ENCODE measurements at places on chromosomes 11 and 22.

DNA sequence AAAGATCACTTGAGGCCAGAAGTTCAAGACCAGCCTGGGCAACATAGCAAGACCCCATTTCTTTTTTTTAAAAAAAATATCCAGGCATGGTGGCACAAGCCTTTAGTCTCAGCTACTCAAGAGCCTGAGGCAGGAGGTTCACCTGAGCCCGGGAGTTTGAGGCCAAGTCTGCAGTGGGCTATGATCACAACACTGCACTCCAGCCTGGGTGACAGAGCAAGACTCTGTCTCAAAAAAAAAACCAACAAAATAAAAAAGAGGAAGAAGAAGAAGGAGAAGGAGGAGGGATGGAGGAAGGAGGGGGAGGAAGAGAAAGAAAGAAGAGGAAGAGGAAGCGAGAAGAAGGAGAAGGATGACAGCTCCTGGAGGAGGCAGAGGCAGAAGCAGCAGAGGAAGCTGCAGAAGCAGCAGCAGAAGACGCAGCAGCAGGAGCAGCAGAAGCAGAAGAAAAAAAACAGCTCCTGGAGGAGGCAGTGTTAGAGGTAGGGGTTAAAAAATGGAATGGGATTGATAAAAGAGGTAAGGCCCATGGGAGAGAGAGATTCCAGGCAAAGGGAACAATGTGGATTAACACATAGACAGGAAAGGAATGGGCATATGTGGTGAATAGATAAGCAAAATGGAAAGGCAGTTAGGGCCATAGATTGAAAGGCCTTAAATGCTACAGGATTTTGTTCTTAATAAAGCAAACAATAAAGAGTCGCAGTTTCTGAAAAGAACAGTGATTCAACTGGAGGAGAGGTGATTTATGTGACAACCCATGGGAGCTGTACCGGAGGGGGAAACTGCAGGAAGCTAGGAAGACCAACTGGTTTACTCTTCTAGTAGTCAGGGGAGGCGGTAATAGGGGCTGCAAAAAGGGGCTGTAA is 10.9 kb downstream of the PRCP start:
- no peak for DNase-seq

DNA sequence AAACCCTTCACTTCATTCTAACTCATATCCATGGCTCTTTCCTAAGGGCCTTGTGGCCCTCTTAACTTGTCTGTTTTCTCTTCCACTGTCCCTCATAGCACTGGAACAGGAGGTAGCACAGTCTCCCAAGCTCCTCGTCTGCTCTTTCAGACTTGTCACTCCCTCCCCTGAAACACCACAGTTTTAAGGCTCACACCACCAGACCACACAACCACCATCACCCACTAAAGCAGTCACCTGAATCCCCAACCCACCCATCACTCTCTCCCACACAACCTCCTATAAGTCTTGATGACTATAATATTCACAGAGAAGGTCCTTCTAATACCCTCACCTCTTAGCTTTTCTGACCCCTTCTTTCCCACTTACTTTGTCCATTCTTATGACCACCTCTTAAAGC is 11.1 kb upstream of the VWCE start:
- no peak for DNase-seq

- no peak for DNase-seq
These were observed 28.1 kb downstream of the CAPN1 start for GRCh38 chr11:65209711-65210360.

DNA sequence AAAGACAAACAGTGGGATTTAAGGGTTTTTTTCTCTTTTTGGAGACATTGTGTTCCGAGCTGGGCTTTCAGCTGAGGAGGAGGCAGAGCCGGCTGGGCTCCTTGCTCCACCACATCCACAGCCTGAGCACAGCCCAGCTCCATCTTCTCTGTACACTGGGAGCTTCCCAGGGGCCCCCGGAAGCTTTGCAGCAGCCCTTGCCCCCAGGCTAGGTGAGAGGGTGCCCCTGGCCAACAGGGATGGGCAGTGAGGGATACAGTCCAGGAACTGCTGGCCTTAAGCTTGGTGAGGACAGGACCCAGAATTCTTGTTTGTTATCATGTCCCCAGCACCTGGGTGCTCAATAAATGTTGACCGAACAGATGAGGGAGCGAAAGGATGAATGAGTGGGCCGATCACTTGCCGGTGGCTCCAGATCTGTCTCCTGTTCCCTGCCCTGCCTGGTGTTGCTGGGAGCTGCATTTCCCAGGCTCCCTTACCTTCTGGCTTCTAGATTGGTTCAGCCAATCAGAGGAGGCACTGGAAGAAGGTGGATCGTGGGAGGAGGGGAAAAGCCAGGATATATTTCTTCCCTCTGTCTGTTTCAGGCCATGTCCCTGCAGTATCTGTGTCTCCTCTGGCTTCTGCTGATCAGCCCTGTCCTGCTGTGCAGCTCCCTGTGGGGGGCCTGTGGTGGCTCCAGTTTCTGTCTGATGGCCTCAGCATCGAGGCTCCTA is 26.5 kb upstream of the NECTIN1 start:
- no peak for DNase-seq

DNA sequence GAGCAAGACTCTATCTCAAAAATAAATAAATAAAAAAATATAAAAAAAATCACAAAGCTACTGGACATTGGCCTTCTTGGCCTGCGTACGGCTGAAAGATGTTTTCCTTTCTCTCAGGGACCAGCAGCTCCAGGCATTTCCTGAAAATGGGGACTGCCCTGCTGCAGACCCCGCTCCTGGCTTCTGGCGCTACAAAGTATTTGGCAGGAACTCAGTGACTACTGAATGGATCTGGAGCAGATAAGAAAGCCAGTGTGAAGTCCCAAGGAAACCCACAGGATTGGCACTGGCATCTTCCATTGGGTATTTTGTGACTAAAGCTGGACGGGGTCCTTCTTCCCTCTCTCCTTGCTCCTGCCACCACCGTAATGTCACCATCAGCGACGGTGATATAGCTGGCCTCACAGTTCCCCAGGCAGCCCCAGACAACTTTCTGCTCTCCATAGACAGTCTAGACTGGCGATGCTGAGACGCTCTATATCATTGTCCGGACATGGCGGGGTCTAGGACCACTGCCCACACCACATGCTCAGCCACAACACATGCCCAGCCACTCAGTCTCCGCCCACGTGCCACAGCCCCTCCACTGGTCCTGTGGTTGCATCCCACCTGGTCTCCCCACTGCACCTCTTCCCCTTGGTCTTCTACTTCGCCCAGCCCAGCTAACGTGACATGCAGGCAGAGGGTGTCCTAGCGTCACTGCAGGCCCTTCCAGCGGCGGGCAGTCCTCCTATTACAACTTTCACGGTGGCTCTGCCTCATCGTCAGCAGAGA is 22.7 kb upstream of the YPEL1 start:
- DNase-seq: no peak

DNA sequence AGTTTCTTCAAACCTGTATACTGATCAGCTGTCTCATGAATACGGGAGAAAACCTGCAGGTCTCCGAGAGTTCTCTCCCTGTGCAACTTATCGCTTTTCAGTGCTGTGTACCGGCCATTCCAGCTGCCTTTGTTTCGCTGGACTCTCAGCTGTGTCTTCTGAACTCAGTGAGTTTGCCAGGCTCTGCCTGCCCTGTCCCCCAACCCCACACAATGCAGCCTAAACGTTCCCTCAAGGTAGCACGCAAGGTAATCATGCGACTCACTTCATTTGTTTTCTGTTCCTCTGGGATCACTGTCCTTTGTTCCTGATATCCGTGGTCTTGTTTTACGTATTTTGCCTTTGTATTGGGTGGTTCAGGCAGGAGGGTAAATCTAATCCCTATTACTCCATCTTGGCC is 13.5 kb downstream of the RBM7 start:
- DNase-seq: no peak

- DNase-seq: no peak
These were observed 269.6 kb downstream of the LRRC4C start for GRCh38 chr11:41189701-41190436.

DNA sequence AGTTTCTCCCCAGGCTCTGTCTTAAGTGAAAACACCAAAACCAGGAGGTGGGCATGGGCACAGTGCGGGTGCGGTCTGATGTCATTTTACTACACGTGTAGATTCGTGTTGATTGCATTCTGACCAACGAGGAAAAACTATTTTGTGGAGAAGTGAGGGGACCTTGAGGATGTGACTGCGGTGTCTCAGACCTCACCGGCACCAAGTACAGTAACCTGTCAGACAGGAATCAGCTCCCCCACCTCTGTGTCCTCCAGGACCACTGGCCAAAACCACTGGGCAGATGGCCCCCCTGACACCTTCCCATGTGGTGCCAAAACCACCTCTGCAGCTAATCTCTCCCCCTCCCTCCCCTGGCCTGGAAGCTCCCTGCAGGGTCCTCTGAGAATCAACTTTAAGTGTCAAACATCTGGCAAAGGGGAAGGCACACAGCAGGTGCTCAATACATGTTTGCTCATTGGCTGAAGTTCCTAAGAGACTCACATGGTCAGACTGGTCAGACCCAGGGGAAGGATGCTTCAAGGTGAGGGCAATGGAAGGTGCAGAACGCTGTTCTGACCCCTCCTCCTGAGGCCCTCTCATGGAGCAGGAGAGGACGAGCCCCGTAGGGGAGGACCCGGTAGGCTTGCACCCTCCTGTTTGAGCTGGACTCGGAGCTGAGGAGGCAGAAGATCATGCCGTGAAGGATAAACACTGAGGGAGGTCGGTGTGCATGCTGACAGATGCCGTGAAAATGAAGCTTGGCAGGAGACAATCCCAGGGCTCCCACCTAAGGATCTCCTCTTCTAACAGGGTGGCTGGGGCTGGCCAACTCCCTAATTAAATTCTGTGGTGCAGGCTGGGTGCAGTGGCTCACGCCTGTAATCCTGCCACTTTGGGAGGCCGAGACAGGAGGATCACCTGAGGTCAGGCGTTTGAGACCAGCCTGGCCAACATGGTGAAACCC is 129.9 kb downstream of the MPPED1 start:
- DNase-seq: no peak

DNA sequence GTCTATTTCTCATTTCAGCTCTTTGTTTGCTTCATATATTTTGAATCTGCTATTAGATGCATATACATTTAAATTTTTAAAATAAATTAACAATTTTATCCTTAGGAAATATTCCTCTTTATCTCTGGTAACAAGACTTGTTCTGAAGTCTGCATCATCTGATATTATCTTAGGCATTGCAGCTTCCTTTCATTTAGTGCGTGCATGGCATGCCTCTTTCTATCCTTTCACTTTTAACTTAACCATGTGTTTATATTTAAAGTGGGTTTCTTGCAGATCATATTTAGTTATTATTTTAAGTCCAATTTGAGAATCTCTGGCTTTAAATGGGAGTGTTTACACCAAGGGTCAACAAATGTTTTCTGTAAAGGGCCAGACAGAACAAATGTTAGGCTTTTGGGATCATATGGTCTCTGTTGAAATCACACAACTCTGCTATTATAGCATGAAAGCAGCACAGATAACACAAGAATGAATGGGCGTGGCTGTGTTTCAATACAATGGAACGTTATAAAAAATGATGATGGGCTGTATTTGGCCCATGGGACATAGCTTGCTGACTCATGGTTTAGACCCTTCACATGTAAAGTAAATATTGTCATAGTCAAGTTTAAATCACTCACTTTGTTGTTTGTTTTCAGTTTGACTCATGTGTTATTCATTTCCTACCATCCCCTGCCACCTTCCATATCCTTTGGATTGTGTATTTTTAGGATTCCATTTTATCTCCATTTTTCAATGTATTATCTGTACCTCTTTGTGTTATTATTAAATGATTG is 83.9 kb upstream of the SNX19 start:
- no peak for DNase-seq

GRCh38 chr11:102151784-102152525 is 41.7 kb downstream of the YAP1 start:
- DNase-seq: no peak

GRCh38 chr11:32310214-32310601 is 125.1 kb downstream of the WT1 start:
- DNase-seq: no peak

DNA sequence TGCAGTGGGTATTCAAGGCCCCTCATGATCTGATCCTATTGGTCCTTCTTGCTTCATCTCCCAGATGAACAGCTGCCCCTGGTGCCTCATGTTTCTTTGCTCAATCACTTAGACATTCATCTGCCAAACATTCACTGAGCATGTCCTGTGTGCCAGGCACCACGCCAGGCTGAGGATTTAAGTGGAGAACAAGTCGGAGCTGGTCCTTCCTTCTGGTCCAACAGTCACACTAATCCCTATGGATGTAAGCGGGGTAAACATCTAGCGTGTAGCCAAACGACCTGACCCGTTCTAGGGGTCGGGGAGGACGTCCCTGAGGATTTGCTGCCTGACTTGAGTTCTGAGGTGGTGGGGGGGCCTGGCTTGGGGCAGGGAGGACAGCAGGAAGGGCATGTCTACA is 21.9 kb downstream of the ZMAT5 start:
- DNase-seq: no peak

- DNase-seq: no peak
These were observed 12.4 kb upstream of the OAF start for GRCh38 chr11:120198403-120198786.

DNA sequence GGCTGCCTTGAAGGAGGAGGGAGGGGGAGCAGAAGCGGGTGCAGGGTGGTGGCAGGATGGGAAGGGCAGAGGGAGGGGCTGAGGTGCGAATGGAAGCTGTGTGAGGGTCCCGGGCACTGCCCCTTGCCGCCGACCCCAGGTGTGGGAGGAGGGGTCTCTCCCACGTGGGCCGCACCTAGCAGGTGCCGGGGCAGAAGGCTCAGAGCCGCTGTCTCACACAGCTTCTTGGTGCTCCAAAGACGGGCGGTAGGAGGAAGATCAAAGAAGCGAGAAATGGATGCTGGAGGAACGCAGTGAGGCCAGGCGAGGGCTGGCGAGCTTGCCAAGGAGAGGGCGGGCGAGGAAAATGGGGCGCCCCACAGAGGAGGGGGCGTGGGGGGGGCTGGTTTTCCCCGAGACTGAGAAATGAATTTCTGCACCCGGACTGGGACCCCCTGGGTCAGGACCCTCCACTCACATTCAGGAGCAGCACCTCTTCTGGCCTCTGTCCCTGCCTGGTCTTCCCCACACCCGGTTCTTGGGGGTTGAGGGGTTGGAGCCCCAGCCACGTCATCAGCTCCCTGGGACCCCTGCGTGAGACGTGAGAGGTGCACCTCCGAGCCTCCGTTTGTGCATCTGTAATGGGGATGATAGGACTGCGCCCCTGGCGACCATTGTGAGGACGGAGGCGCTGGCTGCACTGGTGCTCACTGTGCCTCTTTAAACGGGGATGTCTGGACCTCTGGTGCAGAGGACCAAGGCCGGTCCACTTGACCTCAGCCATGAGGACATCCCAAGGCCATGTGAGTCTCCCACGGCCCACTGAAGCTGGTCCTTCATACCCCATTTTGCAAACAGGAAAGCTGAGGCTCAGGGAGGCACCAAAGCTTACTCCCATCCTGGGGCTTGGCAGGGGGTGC is 16.8 kb downstream of the LSP1 start:
- no peak for DNase-seq

- DNase-seq: no peak
These were observed 19.0 kb downstream of the CYTH4 start for GRCh38 chr22:37301144-37301830.

- DNase-seq: no peak
These were observed 5.1 kb downstream of the CHKA start for GRCh38 chr11:68116126-68116525.

- no peak for DNase-seq
These were observed 56.9 kb upstream of the PRR5 start for GRCh38 chr22:44645083-44645482.

- DNase-seq: no peak
These were observed 117.5 kb downstream of the SPATA19 start for GRCh38 chr11:133727774-133728173.

Data from activated CD4-positive, alpha-beta T cell treated with anti-CD3 and anti-CD28 coated beads, Interleukin-2, Interleukin-4, amounts not matched to agents 100 ng/mL and 50 ng/mL, durations not matched to agents 16 hours and 8 hours (primary cell).